ENCODE measurements at places on chromosomes 13 and 19.

GRCh38 chr19:16764793-16765433 lies 45.3 kb downstream of the NWD1 start:
- DNase-seq: no peak

GRCh38 chr13:28575200-28575599 lies 80.3 kb upstream of the FLT1 start:
- no peak for DNase-seq

- no peak for DNase-seq
Observed at GRCh38 chr13:28615916-28616446, 42.9 kb upstream of the POMP start.

DNA sequence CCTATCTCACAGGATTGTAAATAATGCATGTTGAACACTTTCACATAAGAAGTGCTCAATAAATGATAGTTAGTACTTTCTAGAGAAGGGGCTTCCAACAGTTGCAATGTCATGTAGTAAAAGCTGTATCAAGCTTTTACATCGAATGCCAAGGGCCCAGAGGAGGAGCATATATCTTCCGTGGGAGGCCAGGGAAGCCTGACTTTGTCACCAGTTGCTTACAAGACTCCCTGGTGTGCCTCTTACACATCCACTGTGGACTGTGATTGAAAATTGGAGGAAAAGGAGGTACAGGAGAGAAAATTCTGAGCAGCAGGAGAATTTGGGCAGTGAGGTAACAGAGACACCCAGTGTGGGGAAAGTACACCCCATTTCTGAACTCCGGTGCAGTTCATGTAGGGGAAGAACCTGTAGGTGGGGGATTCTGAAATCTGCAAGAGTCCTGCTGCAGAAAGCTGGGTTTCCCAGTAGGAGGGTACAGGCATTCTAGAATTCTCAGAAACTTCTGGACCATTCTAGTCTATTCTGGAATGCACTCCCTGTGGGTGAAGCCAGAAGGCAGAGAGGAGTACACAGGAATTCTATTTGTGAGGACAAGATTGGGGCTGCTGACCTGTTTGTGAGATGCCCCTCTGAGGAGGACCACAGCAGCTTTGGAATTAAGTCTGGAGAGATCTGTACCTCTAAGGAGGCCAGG lies 54.0 kb downstream of the ALOX5AP start:
- DNase-seq: no peak

GRCh38 chr13:97724450-97724849 lies 229.0 kb upstream of the IPO5 start:
- no peak for DNase-seq

DNA sequence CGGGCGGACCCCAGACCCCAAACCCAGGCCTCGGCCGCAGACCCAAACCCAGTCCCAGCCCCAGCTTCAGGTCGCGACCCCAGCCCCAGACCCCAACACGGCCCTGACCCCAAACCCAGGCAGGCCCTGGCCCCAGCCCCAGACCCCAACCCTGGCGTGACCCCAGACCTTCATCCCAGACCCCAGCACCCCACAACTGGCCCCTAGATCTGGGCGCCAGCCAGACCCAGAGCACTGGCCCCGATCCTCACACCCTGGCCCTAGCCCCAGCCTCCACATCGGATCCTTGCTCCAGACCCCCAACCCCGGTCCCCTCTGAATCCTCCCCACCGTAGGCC lies 7.5 kb downstream of the MBD3 start:
- no peak for DNase-seq

- no peak for DNase-seq
Observed at GRCh38 chr19:11598103-11598483, 810 bp downstream of the ZNF627 start.

GRCh38 chr19:38838208-38838985 lies 6.8 kb upstream of the ECH1 start:
- DNase-seq: no peak

DNA sequence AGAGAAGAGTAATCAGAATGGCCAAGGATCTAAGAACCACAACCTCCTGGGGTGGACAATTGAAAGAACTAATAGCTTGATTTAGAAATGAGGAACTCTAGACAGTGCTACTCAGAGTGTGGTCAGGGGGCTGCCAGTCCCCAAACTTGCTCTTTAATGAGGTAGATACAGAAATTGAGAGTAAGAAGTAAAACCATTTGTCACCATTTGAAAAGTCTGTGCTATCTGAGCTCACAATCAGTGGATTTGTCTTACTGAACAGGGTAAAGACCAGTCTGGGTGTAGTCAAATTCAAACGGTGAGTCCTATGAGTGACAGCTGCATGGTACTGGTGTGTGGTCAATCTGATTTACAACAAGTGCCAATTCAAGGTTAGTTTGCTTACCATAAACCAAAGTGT lies 118.9 kb downstream of the KL start:
- no peak for DNase-seq

- no peak for DNase-seq
Observed at GRCh38 chr19:8254286-8255001, 45.3 kb downstream of the CERS4 start.

DNA sequence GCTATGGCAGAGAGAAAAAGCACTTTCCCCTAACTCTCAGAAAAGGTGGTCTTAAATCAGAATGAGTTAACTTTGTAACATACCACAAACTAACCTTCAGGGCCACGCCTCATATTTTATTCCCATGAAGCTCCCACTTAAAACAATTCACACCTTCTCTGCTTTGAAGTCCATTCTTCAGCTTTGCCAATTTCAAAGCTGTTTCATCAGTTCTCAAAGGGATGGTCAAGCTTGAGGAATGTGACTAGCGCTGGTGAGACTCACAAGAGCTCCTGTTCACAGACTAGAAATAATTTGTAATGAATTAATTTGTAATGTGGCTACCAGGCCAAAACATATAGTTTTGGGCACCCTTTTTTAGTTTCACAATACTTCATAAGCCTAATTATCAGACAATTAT lies 68.2 kb downstream of the STK24 start:
- DNase-seq: no peak

DNA sequence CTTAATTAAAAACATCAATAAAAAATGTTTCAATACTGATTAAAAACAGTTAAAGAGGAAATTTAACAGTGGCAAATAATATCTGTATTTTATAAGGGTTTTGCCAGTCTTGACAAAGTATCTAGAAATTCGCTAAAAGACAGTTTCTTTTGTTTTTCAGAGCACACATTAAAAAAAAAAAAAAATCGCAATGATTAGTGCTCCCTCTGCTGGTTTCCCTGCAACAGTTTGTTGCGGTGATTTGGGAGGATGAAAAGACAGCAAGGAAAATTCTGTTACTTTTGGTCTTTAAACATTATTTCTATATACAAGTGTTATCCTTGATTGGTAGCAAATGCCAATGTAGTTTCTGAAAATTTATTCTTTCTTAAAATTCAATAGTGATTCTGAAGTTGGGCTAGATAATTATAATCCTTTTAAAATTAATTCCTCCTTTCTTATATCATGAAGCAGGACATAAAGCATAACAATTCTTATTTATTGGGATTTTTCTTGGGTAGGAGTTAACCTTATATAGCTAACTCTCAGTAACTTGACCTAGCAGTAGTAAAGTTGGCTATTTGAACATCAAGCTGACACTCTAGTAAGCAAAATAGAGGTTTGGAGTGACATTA lies 23.1 kb upstream of the SPRY2 start:
- DNase-seq: peak; percentile 31

GRCh38 chr13:45104261-45104660 lies 16.0 kb upstream of the GTF2F2 start:
- DNase-seq: no peak

DNA sequence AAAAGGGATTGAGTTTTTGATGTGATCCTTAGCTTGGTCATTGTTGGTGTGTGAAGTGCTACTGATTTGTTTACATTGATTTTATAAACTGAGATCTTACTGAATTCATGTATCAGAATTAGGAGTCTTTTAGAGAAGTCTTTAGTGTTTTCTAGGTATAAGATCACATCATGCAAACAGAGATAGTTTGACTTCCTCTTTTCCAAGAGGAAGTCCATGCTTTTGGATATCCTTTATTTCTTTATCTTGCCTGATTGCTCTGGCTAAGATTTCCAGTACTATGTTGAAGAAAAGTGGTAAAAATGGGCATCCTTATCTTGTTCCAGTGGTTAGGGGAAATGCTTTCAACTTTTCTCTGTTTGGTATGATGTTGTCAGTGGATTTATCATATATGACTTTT lies 561.2 kb upstream of the SLITRK1 start:
- no peak for DNase-seq

GRCh38 chr13:98398581-98398980 lies 178.3 kb downstream of the STK24 start:
- no peak for DNase-seq

- DNase-seq: peak; percentile 76
Observed at GRCh38 chr13:74132776-74133656, 1.2 kb downstream of the KLF12 start.

- peak; percentile 31 for DNase-seq
Observed at GRCh38 chr13:113729187-113730019, 29.6 kb upstream of the TMEM255B start.

DNA sequence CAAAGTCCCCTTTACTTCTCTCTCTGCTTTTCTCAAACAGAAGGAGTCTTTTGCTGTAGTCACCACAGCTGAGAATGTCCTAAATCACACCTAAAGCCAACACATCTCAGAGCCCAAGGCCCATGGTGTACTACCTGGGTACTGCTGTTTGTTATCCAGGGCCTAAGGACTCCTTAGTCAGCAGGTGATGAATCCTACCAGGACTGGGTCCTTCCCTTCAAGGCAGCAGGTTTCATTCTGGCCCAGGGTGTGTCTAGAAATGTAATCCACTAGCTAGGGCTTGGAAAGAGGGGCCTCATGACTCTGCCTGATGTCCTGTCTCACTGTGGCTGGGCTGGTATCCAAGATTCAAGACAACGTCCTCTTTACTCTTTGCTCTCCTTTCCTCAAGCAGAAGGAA lies 36.2 kb upstream of the ENOX1 start:
- no peak for DNase-seq

GRCh38 chr13:91894316-91894715 lies 495.9 kb downstream of the GPC5 start:
- DNase-seq: no peak

- DNase-seq: no peak
Observed at GRCh38 chr13:95381212-95381527, 79.9 kb upstream of the ABCC4 start.

GRCh38 chr13:90438576-90438975 lies 908.9 kb upstream of the MIR17HG start:
- no peak for DNase-seq

DNA sequence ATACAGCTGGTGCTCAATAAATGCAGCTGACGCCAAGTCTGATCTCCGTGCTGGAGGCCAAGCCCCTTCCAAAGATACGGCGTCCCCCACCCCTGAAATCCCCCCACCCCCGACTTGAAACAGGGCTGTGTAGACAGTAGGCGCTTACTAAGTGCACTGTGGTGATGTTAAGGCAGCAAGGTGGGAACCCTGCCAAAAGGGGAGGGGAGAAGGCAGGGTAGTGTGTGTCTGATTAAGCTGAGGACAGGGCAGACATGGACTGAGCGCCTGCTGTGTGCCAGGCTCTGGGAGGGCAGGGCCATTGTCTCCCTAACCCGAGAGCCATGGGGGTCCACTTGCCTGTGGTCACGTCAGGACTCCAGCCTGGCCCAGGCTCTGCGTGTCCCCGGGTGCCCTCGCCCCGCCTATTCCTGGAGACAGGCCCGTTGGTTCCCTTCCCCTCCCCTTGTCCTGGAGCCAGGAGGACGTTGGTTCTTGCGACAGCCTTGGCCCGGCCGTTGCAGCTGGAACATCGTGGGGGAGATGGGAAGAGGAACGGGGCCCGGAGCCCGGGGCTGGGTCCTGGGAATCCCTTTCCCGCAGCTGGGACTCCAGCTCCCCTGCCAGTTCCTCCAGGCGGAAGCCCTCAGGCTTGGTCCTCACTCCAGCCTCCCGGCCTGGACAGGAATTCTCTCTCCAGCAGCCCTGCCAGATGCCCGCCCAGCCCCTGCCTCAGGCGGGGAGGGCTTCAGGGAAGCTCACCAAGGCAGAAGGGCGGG lies 1.7 kb upstream of the ELANE start:
- DNase-seq: peak; percentile 17

GRCh38 chr19:9353011-9353410 lies 9.8 kb upstream of the ZNF177 start:
- DNase-seq: no peak

DNA sequence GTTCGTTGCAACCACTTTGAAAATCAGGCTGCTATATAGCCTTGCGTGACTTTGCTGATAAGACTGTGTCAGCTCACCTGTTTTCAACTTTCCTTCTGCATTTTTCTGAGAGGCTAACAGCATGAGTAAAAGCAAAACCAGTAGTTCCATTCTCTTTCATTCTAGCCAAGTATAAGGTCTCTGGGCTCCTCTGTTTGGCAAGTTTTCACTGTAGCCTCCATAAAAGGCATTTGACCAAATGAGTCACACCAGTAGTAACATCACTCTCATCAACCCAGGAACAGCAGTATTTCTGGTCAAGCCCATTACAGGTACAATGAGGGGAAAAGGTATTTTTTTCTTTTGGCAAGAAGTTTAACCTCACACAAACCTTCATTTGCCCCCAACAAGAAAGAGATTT lies 1149.8 kb upstream of the MIR17HG start:
- no peak for DNase-seq

DNA sequence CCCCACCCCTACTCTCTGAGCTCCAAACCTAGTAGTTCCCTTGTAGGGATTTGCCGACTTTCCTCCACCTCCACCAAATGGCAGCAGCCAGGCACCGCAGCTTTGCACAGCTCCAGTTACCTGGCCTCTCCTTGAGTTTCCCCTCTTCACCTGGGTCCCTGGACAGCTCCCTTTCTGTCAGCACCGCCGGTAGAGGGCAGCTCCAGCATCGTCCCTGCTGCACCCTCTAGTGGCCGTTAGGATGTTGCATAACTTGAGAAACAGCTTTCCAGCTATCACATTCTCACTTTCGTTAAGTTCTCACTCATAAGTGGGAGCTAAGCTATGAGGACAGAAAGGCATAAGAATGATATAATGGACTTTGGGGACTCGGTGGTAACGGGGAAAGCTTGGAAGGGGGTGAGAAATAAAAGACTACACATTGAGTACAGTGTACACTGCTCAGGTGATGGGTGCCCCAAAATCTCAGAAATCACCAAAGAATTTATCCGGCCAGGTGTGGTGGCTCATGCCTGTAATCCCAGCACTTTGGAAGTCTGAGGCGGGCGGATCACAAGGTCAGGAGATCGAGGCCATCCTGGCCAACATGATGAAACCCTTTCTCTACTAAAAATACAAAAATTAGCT lies 60.4 kb upstream of the OLFM4 start:
- peak; percentile 90 for DNase-seq

DNA sequence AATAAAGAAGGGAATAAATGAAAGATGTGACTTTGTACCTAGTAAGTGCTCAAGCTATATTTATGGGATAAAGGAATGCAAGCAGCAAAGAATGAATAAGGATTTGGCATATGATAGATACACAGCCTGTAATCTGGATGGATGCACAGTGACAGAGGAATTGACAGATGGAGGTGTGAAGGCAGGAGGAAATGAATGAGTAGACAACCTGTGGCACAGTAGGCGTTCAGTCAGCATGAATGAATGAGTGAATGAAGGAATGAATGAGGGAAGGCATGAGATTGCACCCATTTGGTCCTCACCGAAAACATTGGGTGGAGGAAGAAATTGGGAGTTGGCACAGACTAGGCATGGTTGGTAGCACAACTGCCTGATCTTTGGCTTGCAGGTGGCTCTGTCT lies 4.8 kb upstream of the PSMD8 start:
- DNase-seq: no peak

Data from NCI-H526 treated with DMSO at 0.1 percent for 48 hours (cell line).